ENCODE measurements at places on chromosomes 3 and 15.

DNA sequence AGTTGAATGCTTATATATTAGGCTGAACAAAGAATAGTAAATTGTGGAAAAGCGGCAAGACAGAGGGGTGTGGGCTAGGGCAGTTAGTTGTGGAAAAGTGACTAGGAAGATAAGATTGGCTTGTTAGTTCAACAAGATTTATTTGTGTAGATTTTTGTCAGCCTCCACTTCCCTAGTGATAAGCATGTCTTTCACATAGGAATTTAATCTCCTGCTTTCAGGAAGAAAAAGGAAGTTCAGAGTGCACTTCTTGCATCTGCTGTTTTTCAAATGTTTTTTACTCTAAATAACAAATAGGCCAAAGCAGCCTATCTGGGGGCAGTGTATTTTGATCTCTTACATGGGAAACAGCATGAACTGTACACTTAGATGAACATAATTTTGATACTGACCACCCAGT lies 919.9 kb downstream of the NAALADL2 start:
- no peaks in the 10 kb centered on the region for H3K36me3 ChIP-seq
- no peak overlapping the region for H3K4me3 ChIP-seq
- no peaks in the 10 kb centered on the region for H3K4me1 ChIP-seq
- no peak overlapping the region for H3K27ac ChIP-seq
- no peaks in the 10 kb centered on the region for H3K27me3 ChIP-seq
- no peak for DNase-seq

DNA sequence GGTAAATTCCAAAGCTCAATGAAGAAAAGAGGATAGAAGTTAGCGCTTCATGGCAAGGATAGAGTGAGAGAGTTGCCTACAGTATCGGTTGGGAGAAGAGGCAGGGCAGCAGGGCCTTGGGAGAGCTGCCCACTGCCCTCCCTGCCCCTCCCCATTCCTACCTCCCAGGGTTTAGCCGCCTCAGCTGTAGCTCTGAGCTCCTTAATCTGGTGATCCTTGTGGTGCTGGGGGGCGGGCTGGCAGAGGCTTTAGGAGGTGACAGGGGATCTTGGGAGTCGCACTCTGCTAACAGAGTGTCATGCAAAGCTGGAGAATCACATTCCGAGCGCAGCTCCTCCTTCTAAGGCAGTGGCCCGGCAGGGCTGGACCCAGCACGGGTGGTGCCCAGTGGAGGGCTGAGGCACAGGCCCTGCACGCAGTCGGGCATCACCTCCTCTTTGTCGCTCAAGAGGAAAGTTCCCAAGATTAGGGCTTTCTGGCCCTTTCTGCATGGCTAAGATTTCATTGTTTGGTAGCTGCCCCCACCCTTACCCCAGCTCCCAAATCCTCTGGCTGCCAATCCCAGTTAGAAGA lies 57.1 kb upstream of the POLG start:
- no peaks in the 10 kb centered on the region for H3K4me1 ChIP-seq
- DNase-seq, result no peak
- H3K27me3 ChIP-seq, result peaks cover 77% of the 10 kb centered on the region
- no peaks in the 10 kb centered on the region for H3K36me3 ChIP-seq
- H3K4me3 ChIP-seq, result no peak overlapping the region

- no peaks in the 10 kb centered on the region for H3K36me3 ChIP-seq
- H3K27me3 ChIP-seq, result no peaks in the 10 kb centered on the region
- H3K27ac ChIP-seq, result no peak overlapping the region
Measured at GRCh38 chr3:175091426-175092114, 232.4 kb downstream of the NAALADL2 start.

DNA sequence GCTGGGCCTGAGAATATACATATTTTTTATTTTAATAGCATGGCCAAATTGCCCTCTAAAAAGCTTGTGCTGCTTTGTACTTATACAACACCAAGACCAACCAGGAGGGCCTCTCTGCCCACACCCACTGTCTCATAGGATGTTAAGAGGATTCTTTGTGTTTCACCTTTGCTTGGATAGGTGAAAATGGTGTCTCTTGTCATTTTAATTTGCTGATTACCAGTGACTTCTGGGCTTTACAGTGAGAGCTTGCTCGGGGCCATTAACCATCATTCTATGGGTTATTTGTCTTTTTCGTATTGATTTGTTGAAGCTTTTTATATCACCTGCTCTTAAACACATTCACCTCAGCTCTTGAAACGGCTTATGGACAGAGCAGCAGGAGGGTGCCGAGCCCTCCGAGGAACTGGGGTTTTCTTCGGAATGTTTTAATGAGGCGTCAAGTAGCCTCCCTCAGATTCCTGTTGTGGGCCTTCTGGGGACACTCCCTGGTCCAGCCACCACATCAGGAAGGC lies 10.5 kb downstream of the PTH1R start:
- H3K4me3 ChIP-seq, result no peak overlapping the region
- no peak overlapping the region for H3K27ac ChIP-seq
- H3K27me3 ChIP-seq, result peaks cover 92% of the 10 kb centered on the region
- no peak for DNase-seq

- H3K27ac ChIP-seq, result no peak overlapping the region
- no peaks in the 10 kb centered on the region for H3K36me3 ChIP-seq
- H3K4me3 ChIP-seq, result no peak overlapping the region
- no peak for DNase-seq
- H3K4me1 ChIP-seq, result peaks cover 12% of the 10 kb centered on the region
Measured at GRCh38 chr15:93121973-93122910, 33.2 kb upstream of the RGMA start.

DNA sequence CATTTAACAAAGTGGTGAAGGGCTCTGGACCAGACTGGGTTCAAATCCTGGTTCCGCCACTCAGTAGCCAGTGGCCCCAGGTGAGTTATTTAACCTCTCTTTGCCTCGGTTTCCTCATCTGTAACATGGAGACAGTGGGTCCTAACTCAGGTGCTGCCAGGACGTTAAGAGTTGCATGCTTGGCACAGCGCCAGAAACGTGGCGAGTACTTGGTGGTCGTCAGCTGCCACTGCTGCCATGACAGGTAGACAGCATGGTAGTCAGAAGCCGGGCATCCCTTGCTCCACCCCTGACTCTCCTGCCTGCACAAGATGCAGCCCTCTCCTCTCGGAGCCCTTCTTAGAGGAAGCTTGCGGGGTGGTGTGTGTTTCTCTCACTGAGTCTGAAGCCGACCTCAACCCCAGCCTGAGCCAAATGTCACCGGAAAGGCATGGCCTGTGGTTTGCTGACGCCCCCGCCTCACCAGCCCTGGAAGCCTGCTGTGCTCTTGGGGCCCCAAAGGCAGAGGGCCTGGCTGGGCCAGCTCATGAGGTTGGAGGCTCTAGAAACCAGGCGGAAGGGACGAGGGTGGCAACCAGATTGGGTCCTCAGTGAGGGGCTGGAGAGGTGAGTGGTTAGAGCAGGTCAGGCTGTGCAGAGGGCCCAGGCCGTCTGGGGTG lies 160.8 kb upstream of the TLE3 start:
- peak overlapping the region; percentile 89 for H3K27ac ChIP-seq
- DNase-seq, result peak; percentile 81
- peak overlapping the region; percentile 49 for H3K4me3 ChIP-seq
